Stimulated activated naive CD4-positive, alpha-beta T cell treated with Interleukin-2 at 50 U/mL for 16 hours (primary cell): ENCODE measurements at places on chromosomes 6 and 20.

DNA sequence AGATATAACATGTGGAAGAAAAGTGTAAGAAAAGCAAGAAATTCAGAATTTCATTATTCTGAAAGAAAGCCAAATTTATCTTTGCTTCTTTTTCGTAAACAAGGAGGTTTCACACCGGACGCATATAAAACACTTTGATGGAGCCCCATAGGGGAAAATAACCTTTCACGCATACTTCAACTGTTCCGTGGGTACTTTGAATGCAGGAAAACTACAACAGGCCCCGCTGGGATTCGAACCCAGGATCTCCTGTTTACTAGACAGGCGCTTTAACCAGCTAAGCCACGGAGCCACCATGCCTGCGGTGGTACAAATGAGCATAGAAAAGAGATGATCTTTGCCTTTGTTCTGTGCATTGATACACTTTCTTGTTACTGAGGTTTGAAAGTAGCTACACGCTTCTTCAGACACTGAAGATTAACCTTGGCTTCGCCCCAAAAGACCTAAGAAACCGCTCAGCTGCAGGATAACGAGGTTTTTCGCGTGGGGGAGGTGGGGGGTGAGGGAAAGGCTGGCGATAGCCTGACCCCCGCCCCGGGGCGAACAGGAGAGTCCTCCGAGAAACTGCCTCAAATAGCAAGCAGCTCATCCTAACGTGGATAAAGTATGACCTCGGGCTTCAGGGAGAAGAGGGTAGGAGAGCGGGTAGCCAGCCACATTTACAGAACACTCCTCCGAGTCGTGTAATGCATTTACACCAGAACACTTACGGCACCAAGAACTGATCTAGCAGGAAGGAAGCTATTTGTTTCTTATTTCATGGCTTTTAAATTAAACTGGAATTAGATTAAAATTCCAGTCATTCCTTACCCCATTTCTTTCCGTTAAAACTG lies 5.3 kb upstream of the HMGN4 start:
- DNase-seq, result peak; percentile 83

DNA sequence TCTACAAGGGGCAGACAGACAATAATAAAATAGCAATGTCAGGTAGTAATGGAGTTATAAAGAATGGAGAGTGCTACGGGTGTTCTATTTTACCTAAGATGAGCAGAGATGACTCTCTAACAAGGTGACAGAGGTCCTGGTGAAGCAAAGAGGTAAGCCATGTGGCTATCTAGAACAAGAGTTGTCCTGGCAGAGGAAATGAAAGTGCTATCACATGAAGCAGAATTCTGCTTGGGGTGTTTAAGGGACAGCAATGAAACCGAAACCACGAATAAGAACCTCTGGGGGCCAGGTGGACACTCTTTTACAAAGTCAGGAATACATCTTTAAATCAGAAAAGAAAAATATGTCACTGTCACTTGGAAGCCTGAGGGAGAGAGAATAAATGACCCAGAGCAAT lies 37.9 kb upstream of the IRAK1BP1 start:
- no peak for DNase-seq

- no peak for DNase-seq
Observed at GRCh38 chr20:60822699-60823607, 429.1 kb upstream of the CDH4 start.

DNA sequence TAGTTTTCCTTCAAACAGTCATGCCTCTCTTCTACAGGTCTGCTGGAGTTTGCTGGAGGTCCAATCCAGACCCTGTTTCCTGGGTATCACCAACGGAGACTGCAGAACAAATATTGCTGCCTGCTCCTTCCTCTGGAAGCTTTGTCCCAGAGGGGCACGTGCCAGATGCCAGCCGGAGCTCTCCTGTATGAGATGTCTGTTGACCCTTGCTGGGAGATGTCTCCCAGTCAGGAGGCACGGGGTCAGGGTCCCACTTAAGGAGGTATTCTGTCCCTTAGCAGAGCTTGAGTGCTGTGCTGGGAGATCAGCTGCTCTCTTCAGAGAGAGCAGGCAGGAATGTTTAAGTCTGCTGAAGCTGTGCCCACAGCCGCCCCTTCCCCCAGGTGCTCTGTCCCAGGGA lies 666.9 kb downstream of the FRK start:
- DNase-seq, result no peak

GRCh38 chr20:61299618-61300017 lies 47.6 kb downstream of the CDH4 start:
- DNase-seq, result no peak

GRCh38 chr6:117783279-117783678 lies 108.0 kb downstream of the NUS1 start:
- DNase-seq, result no peak

DNA sequence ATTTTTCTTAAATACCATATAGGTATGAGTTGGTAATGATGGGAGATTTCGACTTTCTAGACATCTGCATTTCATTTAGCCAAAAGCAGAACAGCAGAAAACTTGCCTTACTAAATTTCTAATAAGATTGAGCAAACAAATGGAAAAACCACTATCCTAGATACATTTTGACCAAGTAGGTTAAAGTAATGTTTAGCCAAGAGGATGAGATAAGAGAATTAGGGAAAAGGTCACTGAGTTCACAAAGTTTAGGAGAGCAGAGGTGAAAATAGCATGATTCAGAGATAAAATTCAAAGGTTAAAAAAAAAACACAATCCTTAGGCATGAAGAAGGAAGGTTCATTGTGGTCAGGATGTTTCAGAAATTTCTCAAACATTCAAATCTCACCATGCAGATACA lies 450.3 kb downstream of the CD83 start:
- DNase-seq, result no peak
